ENCODE measurements at places on chromosomes 3 and 15.

DNA sequence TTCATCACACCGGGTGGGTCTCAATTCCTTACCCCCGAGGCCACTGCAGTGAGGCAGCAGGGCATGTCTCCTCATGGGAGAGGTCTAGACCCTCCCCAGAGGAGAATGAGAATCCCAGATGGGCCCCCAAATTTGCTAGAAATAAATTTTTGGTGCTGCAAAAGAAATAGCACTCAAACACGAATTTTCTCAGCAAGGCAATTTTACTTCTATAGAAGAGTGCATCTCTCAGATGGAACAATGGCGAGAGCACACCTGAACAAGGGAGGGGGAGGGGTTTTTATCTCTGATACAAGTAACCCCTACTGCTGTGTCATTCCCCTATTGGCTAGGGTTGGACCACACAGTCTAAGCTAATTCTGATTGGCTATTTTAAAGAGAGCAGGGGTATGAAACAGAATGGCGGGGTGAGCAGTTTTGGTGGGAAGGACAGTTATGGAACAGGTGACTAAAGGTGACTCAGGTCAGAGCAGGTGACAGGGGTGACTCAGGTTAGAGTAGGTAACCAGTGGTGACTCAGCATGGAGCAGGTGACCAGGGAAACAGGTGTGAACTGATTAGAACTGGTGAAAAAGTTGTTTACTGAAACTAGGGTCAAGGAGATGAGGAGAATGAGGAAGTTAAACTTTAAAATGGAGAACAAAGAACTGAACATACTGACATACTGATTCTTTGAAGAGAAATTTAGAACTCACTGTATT lies 93.0 kb upstream of the WNT7A start:
- DNase-seq = no peak

DNA sequence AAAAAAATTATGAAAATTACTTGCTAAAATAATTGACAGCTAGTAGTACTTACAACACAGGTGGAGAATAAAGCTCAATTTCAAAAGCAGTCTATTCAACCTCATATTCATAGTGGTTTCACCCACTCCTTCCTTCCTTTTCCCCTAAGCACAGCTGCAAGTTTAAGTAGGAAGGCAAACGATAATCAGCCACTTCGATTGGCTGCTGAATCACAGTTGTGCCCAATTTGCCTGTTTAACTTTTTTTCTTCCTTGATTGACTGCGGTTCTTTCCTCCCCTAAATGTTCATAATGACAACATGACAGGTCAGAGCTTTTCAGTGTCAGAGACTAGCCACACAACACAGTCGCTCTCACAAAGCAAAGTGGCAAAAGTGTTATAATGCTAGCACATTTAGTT lies 468.0 kb upstream of the GBE1 start:
- DNase-seq = no peak

- no peak for DNase-seq
Measured at GRCh38 chr3:140911822-140912221, 29.8 kb upstream of the SLC25A36 start.

DNA sequence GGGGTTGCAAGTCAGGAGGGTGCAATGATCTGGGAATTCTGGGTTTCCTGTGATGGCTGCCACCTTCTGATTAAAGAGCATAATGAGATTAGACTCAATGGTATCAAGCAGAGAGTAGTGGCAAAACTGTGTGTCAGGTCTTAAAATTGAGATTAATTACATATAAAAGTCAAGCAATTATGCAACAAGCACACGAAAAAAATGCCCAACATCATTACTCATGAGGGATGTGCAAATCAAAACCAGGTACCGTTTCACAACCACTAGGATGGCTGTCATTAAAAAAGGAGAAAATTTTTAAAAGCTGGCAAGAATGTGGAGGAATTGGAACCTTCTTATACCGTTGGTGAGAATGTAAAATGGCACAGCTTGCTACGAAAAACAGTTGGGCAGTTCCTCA lies 205.0 kb downstream of the OSBPL10 start:
- no peak for DNase-seq

- DNase-seq = no peak
Measured at GRCh38 chr3:50708620-50709019, 33.9 kb downstream of the DOCK3 start.

Measured in PC-3 (cell line).